ENCODE measurements at places on chromosomes 3 and 15.

DNA sequence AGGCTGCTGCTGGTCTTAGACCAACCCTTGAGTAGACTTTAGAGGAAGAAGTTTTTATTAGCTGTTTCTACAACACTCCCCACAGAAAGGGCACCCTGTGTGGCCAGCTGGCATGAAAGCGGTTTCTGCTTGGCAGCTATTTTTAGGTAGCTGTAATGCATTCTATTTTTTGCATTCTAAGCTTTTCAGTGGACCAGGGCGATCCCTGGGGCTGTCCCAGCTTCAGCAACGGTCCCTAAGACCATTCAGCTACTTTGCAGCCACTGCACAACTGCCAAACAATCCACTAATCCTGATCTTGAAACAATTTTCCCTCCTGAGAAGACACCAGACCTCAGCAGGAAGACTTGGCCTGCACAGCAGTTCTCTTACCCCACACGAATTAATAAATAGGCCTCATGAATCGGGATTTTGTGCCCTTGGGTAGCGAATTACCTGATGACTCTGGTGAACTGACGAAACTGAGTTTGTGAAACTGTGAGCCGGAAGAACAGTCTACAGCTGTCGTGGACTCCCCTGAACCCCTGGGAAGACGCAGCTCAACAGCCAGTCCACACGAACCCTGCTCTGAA is 14.6 kb upstream of the TFRC start:
- no peak for DNase-seq

- no peak for DNase-seq
Measured at GRCh38 chr15:52095597-52096262, 16.8 kb downstream of the BCL2L10 start.

DNA sequence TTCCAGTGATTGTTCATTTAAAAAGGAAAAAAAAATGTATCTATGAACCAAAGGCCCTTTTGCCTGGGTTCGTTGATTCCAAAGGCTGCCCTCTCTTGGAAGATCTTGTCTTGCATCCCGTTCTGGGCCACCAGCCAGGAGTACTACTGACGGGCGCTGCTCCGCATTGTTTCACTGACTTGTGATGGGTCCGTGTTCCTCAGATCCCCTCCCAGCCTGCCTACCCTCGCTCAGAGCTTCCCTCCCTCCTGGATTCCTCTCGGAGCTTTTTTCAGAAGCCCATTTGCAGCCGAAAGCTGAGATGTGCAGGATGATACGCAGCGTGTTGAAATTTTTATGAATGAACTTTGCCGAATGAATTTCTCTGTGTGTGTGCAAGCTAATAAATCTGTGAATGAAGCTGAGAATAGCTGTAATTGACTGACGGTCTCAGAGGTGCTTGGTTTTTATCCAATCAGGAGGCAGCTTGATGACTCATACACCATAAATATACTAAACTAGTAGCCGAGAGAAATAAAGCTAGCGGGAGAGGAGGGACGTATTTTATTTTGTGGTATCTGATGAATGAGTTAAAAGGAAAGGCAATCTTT is at the start of gene SHC4:
Gene SHC4 (minus strand): TSS at position 396 of the 590 bp plus-strand sequence. CDS start 904 bp downstream, outside the sequence.
- DNase-seq = no peak

DNA sequence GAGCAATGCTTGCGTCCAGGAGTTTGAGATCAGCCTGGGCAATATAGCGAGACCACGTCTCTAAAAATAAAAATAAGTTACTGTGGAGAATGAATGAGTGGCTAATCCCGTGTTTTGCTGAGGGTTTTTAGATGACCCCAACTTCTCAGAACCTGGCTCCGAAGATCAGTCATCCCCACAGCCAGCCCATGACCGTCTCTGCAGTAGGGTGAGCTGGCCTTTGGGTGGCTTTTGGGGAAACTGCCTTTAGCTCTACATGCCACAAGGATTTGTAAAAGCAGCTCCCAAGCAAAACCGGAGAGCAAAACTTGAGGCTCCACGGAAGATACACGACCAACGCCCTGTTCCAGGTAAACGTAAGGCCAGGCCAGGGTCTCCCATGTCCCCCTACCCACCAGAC is 39.2 kb upstream of the TFRC start:
- DNase-seq = no peak

GRCh38 chr15:81072551-81072950 is 61.5 kb upstream of the CFAP161 start:
- no peak for DNase-seq

DNA sequence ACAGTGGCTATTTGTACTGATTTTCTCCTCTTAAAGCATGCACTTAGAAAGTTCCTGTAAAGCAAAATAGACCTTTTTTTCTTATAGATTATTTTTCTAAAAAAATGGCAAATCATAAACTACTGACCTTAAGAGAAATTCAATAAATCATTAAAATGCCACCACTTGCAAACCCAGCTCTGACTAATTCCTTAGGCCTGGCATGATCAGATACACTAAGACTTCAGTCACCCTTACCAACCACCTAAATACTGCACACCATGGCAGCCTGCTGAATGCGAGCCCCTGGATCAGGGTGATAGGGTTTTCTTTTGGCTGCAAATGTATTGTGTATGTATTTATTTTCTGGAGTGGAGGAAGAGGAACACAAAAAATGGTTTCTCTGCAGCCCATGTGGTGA is 370.6 kb upstream of the TBL1XR1 start:
- no peak for DNase-seq

GRCh38 chr3:159785273-159785708 is 203.3 kb upstream of the IL12A start:
- no peak for DNase-seq

DNA sequence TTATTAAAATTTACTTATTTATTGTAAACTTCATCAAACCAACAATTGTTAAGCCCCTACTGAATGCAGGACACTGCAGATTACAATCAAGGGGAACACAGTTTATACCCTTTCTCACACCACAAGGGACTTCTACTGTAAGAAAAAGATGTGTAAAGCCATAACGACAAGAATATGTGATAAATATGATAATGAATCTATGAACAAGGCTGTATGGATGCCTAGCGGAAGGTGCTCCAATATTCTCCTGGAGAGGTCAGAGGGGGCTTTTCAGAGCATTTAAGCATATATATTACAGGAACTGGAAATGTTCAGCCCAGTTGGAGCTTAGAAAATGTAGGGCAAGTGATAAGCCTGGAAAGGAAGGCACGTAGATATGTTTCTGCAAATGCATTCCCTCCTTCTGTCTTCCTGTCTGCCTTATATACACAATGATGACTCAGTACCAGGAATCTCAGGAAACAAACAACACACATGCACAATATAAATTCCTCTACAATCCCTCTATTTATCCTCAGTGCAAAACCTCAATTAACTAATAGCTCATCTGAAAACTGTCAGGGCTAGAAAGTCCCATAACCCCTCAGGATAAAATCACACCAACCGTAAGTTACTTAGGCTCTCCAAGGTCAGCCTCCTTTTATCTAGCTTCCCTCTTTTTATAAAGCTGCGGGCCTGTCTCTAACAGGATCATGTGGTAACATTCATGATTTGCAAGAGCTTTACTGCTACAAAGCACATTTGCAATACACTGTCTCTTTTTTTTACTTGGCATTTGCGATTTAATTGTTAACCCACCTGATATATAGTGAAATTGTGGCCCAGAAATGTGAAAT is 393.1 kb downstream of the LPP start:
- no peak for DNase-seq

GRCh38 chr15:81411969-81412633 is 38.1 kb upstream of the TMC3 start:
- no peak for DNase-seq

DNA sequence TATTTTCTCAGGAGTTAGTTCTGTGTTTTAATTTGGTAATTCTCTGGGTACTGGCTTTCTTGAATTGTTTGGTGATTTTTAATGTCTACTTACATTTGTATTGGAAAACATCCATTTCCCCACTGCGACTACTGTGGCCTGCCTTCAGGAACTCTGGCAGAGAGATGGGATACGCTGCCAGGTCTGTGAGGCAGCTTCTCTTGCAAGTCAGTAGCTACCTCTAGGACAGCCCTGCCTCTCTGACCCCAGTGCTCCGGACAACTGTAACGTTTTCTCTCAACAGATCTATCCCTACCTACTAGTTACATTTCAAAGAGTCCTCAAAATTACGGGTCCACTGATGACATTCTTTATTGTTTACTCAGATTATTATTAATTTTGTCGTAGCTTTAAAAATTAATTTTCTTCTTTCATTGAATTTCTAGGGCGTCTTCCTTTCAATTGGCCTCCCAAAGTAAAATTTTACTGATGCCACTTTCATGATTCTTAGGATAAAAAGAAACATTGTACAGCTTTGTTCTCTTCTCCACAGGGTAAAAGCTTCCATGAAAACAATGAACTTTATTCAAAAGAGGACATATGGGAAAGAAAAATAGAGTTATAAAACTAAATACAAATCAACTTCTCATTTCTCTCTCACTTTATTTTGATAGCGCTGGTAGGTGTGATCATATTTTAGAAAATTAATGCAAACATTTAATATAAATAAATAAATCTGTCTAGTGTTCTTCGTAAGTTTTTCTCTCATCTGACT is 123.2 kb upstream of the GOLGA8J start:
- DNase-seq = no peak

DNA sequence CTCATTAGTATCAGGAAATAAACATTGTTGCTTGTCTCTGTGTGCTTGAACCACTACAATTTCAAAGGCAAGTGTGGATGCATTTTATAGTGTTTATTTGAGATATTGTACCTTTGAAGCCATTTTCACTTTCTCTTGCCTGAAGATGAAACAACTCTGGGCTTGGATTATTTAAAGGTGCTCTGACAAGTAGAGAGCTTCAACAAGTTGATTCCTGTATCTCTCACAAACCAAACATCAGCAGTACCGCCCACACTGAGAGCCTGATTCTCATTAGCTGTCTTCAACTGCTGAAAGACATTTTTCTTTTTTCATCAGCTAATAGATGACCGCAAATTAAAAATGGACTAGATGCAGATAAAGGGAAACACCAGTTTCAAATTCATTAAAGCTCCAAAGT is 806 bp upstream of the CERS3 start:
- no peak for DNase-seq

- DNase-seq = no peak
Measured at GRCh38 chr3:189363590-189364255, 192.0 kb downstream of the TPRG1 start.

GRCh38 chr15:70559265-70560239 is 203.8 kb downstream of the UACA start:
- peak; percentile 23 for DNase-seq

DNA sequence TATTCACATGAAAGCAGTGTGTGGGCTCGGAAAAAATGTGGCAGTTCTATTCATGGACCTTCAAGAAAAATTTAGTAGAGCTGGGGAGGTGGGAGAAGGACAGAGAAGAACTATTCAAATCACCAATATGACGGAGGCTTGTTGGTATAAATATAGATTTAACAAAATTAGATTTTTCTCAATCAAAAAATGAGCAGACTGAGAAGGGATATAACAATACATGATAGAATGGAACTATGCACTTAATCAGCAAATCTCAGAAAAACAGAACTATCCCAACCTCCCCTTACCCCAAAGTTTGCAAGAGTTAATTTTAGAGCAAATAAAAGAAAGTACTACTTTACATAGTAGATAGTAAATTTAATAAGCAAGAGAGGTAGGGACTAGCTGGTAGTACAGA is 194.6 kb upstream of the BCL6 start:
- DNase-seq = no peak

- DNase-seq = no peak
Measured at GRCh38 chr3:138328341-138328740, 1.3 kb downstream of the NME9 start.

- no peak for DNase-seq
Measured at GRCh38 chr3:185422677-185423076, 59.7 kb downstream of the MAP3K13 start.

GRCh38 chr15:81514725-81515124 is 140.7 kb upstream of the TMC3 start:
- DNase-seq = no peak

- DNase-seq = no peak
Measured at GRCh38 chr3:43091481-43091880, 14.4 kb downstream of the POMGNT2 start.

DNA sequence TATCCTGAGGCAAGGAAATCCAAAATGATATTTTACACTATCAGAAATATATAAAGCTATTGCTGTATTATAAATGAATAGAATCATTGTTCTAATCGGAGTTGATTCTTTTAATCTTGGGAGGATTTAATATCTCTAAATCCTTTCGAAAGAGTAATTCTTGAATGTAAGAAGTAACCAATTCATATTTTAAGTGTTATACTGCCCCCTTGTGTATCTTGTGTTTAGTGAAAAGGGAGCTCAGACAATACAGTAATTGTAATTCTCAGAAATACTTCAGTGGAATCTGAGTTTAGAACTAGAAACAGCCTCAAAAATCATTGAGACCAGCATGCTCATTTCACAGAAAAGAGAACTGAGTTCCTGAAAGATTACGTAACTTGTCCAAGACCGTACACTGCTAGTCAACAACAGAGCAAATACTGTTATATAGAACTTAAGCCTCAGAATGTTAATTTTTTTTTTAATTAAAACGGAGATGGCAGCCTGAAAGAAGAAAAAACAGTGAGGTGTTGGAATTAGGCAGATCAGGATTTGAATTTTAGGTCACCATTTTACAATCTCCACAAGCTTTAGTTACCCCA is 42.9 kb downstream of the PLCH1 start:
- no peak for DNase-seq
